ENCODE measurements at places on chromosomes 7 and 10.

GRCh38 chr7:137934941-137935883, 66.7 kb downstream of the CREB3L2 start:
- peak; percentile 63 for DNase-seq

DNA sequence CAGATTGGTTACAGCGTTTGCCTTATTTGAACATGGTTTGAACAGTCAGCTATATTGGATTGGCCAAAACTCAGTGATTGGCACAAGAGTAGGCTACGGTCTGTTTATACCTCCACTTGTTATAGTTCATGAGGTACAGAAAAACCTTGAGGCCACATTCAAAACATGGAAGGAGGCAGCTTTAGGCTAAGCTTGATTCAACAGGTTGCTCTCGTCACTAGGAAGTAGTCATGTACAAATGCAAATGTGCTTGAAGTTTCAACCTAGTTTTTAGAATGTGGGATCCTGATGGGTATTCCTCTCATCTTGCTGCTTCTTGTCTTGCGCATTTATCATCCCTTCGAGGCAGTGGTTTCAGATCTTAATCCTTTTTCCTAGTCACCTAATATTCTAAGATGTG, 132.1 kb downstream of the MGMT start:
- DNase-seq = no peak

DNA sequence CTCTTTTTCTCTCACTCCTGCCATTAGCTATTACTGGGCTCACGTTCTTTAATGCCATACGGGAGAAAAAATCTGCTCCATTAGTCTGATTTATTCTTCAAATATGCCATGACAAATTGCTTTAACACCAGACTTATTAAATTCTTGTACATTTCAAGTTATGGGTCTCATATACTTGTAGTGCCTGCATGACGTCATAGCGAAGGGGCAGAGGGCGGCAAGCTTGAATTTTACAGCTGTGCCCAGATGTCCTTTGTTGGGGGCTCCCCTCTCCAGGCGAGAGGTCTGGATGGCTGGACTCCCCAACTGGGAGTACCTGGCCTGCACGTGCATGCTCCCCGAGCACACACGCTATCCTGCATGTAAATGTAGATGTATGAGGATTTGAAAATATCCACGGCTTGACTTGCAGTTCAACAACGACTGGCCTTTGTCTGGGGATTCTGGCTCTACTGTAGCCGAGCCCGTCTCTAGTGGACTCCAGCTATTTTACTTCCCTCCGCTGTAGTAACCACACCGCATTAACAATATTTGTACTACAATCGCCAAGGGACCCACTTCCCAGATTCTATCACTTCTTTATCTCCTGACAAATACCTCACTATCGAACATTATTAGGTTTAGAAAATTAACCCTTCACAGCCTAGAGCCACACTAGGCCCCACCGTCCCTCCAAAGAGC, 79.5 kb downstream of the EBF3 start:
- DNase-seq = no peak

GRCh38 chr10:111875725-111876124, 307.8 kb downstream of the GPAM start:
- DNase-seq = no peak
